ENCODE measurements at places on chromosomes 7 and 10.

GRCh38 chr7:5429253-5429856, 5.7 kb upstream of the TNRC18 start:
- DNase-seq: no peak

GRCh38 chr10:23980094-23980493, 228.8 kb upstream of the KIAA1217 start:
- DNase-seq: no peak

- DNase-seq: no peak
Measured at GRCh38 chr10:60883187-60883586, 60.8 kb downstream of the RHOBTB1 start.

GRCh38 chr10:51108406-51108805, 34.1 kb downstream of the PRKG1 start:
- no peak for DNase-seq

GRCh38 chr7:71659622-71660021, 527.7 kb downstream of the GALNT17 start:
- no peak for DNase-seq

DNA sequence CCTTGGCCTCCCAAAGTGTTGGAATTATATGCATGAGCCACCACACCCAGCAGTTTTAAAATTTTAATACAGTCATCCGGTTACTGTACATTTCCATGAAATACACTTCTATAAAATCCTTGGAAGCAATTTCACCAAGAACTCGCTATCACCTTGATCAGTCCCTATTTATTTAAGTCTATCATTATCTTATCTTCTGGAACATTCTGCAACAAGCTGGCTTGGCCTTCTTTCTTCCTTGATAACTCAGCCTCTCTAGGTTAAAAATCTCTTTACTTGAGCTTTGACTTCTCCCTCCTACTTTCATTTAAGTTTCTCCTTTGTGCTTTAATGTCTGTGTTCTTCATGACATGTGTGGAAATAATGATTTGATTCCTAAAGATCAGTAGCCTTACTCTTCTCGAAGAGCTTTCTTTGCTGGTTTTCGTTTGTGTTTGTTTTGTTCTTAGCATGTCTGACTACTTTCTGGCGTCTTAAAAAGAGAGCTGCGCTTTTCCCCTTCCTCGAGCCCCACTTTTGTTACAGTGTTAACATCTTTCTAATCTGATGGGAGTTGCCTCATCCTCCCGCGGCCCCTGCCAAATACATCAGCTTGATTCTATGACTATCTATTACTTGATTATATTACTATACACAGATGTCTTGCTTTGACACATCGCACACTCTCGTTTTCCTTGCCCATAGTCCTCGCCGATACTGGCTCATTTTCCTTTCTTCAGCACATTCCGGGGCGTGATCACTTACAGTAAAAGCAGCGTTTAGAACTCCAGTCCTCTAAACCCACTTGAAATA, 11.1 kb upstream of the CALML5 start:
- DNase-seq: no peak

DNA sequence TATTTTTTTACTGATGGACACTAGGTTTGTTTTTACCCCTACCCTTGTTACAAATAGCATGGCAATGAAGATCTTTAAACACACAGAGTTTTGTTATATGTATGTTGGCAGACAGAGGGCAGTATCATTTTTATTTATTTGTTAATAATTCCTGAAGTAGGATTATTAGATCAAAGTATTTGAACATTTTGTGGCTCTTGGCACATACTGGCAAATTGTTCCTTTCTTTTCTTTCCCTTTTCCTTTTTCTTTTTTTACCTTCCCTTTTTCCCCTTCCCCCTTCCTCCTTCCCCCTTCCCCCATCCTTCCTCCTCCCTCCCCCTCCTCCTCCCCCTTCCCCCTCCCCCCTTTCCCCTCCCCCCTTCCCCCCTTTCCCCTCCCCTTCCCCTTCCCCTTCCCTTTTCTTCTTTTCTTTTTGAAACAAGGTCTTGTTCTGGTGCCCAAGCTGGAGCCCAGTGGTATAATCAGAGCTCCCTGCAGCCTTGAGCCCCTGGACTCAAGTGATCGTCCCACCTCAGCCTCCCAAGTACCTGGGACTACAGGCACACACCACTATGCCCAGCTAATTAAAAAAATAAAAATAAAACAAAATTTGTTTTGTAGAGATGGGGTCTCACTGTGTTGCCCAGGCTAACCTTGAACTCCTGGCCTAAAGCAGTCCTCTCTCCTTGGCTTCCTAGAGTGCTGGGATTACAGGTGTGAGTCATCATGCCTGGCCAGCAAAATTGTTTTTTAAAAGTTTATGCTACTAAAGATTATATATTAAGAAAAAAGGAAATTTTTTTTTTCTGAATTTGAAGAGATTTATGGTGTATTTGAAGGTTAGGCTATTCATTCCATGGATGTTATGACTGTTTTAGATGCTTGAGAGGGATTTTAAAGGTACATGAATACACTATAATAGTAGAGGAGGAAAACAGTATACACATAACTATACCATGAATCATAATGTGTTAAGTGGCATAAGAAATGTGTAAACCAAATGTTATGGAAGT, 39.3 kb downstream of the SEPTIN7 start:
- no peak for DNase-seq

- no peak for DNase-seq
Measured at GRCh38 chr7:68601826-68602225, 996.4 kb upstream of the AUTS2 start.

DNA sequence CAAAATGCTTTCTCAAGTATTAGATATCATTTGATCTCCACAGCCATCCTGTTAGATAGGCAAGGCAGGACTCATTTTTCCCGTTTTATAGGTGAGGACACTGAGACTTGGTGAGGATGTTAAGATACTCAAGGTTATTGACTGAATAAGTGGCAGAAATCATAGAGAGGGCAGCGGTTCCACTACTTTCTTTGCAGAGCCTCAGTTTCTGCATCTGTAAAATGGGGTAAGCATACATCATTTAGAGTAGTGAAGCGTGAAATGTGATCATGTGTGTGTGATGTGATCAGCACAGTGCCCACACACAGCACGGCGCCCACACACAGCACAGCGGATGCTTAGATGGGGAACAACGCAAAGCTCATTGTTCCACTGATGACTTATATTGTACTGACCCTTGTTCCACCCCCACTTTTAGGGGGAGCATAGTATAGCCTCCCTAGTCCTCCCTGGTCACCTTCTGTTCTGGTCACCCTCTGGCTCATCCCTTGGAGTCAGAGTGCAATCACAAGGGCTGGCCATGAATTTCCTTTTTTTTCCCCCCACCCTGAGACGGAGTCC, 10.5 kb downstream of the UBTD1 start:
- no peak for DNase-seq

- DNase-seq: peak; percentile 41
Measured at GRCh38 chr10:95467162-95467599, 94.0 kb downstream of the SORBS1 start.

GRCh38 chr7:100089458-100090196, 858 bp downstream of the COPS6 start:
- no peak for DNase-seq

DNA sequence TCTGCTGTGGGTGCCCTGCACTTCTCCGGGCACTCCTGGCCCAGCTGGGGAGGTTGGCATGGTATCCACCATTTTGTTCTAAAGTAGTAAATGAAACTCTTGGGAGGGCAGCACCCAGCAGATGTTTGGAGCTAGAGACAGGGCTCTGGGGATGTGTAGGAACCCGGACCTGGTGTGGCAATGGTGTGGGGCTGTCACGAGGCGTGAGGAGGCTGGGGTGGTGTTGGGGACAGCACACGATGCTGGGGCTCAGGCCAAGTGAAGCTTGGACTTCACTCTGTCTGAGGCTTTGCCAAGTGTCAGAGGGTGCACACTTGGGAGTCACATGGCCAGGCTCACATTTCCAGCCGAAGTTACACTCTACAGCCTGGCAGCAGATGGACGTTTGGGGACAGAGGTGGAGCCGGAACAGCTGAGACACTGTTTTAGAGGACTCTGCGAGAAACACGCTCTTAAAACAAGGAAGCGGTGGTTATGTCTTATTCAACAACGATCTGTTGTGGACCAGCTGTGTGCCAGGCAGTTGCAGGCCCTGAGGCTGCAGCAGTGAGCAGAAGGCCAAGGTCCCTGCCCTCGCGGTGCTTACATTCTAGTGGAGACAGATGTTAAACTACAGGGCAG, 118.2 kb downstream of the CUX1 start:
- DNase-seq: no peak

DNA sequence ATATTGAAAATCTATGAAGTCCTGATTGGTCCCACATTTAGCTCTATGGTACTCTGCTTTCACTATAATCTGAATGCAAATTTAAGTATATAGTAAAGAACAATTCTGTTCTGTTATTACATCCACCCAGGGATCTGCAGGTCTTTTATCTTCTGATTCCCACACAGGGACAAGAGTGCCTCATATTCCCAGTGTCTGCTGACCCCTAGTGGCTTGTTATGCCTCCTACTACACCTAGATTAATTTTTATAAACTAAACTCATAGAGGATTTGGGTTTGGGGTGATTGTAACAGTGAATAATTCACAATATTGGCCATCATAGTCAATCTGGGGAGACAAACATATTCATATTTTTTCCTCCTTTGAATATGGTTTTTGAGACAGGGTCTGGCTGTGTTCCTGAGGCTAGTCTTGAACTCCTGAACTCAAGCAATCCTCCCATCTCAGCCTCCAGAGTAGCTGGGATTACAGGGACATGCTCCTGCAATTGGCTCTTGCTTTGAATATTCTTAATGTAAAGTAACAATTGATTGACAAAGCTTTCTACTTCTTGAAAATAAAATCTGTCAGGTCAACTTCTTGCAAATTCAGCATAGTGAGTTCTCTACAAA, 282.1 kb downstream of the KCND2 start:
- DNase-seq: peak; percentile 43

- DNase-seq: no peak
Measured at GRCh38 chr10:130236711-130237110, 100.5 kb downstream of the GLRX3 start.

DNA sequence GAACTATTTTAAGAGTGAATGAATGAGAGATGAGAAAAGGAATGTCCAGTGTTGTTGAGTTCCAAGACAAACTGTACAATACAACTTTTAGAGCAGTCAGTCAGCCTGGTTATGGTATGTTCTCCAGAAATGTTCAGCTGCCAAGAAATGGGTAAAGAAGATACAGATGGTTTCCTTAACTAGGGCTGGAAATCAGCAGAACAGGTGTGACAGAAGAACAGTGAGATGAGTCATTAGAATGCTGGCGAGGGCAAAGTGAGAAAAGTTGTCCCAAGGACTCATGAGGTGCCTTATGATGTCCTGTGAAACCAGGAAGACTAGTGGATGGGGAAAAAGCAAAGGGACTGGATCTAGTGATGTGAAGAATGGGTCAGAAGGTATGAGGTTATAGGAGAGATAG, 20.8 kb upstream of the SEPTIN7 start:
- no peak for DNase-seq

DNA sequence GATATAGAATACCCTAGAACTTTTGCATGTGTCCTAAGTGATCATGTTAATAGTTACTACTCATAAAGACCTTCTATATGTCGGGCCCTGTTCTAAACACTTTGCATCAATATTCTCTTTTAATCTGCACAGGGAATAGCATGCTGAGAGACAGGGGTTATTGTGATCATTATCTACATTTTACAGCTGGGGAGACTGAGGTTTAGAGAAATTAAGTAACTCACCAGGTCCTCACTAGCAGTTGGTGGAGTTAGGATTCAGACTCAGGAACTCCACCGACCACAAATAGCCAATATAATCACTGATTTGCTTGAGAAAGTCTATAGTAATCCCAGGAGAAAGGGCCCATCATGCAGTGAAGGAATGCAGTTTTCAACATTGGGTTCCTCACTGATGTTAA, 111.2 kb upstream of the ADO start:
- no peak for DNase-seq

DNA sequence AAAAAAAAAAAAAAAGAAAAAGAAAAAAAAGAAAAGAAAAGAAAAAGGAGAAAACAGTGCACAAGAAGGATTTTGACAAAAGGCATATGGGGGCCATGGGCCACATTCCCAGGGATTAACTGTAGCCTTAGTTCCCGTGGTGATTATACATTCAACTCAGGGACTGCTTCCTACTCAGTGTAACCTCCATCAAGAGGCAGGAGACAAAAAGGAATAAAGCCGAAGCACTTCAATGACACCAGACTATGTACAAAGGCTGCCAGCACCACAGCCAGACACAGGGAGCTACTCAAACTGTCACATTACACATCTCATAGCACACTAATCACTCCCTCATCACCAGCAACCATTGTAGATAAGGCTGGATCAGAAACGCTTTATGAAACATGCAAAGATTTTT, 5.1 kb upstream of the PMPCB start:
- DNase-seq: no peak

- no peak for DNase-seq
Measured at GRCh38 chr7:27101171-27101956, 1.1 kb downstream of the HOXA2 start.

DNA sequence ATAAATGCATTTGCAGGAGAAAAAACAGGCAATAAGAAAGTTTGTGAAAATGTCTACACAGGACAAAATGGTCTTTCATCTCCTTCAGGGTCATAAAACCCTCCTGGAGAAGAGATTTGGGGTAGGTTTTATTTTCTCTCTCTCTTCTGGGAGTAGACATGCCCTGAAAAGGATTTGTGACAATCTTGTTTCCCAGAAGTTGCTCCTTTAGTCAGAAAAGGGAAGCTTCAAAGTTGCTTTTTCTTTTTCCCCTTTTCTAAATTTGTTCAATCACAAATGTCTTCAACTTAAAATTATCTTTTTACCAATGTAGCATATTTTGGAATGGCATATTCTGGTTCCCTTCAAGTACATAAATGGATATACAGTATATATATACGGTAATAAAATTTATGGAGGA, 9.4 kb upstream of the ANKRD22 start:
- no peak for DNase-seq
